ENCODE measurements at places on chromosomes 7 and 10.
A peak's percentile ranks its signal among the peaks of the same experiment; 100 is the strongest.

- no peak for DNase-seq
Measured at GRCh38 chr7:144445590-144445989, 42.1 kb upstream of the NOBOX start.

- DNase-seq = no peak
Measured at GRCh38 chr7:84183741-84184140, 10.8 kb downstream of the SEMA3A start.

- DNase-seq = peak; percentile 41
Measured at GRCh38 chr10:35194906-35195305, 68.3 kb downstream of the CREM start.

GRCh38 chr7:32164341-32164996 lies 94.3 kb upstream of the PDE1C start:
- no peak for DNase-seq

- DNase-seq = no peak
Measured at GRCh38 chr10:49512121-49512809, 26.7 kb downstream of the ERCC6 start.

Measured in activated CD4-positive, alpha-beta T cell treated with anti-CD3 and anti-CD28 coated beads, Interleukin-2, amount 50 U/mL, for 4 hours (primary cell).